Activated CD4-positive, alpha-beta T cell treated with anti-CD3 and anti-CD28 coated beads for 36 hours (primary cell): ENCODE measurements at places on chromosomes 12 and 14. TPM values are rescaled to one million over a fixed set of nuclear protein-coding genes. Genes with fewer than 3 reads are reported as not detected.

GRCh38 chr12:117749431-117749830 lies 219.4 kb downstream of the KSR2 start:
- DNase-seq, result no peak

GRCh38 chr12:46918631-46919030 lies 92.8 kb upstream of the SLC38A4 start:
- DNase-seq, result no peak

The CCDC177 gene
- not detected for total RNA-seq

DNA sequence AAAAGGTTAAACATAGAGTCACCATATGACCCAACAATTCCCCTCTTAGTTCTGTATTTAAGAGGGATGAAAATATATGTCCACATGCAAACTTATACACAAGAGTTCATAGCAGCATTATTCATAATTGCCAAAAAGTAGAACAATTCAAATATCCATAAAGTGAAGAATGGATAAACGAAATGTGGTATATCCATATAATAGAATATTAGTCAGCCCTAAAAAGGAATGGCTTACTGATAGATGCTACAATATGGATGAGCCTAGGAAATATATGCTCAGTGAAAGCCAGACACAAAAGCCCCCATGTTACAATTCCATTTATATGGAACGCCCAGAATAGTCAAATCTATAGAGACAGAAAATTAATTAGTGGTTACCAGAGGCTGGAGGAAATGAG lies 44.1 kb upstream of the RIN3 start:
- no peak for DNase-seq
